Amniotic stem cell (primary cell): ENCODE measurements at places on chromosomes 16 and 17.

DNA sequence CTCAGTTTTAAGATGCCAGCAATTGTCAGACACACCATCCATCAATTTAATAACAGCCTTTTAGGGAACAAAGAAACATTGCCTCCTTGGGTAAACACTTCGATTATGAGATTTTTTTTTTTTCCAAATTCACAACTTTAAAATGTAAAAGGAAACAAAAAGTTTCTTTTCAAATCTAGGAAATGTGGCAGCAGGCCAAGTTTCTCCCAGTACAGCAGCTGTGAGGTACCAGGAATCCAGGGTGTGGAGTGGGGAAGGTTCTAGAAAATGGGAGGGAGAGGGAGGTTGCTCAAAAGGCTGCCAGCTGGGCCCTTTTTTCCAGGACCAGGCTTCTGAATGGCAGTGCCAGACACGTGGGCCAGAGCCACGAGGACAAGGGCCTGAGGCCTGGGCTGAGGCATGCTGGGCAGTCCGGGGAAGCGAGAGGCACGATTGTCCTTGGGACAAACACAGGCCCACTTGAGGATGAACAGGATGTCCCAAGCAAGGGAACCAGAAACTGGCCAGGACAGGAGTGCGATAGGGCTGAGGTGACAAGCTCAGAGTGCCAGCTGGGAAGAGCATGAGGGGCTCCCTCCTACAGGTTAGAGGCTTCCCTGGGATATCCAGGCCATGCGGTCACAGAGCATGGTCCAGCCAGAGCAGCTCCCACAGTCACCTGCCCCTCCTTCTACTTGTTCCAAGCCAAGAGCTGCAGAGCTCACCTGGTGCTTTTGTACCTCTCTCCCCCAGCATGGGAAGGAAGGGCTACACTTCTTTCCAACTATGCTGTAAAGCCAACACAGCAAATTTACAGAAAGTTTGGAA is 215.1 kb downstream of the KATNIP start:
- DNase-seq = no peak

DNA sequence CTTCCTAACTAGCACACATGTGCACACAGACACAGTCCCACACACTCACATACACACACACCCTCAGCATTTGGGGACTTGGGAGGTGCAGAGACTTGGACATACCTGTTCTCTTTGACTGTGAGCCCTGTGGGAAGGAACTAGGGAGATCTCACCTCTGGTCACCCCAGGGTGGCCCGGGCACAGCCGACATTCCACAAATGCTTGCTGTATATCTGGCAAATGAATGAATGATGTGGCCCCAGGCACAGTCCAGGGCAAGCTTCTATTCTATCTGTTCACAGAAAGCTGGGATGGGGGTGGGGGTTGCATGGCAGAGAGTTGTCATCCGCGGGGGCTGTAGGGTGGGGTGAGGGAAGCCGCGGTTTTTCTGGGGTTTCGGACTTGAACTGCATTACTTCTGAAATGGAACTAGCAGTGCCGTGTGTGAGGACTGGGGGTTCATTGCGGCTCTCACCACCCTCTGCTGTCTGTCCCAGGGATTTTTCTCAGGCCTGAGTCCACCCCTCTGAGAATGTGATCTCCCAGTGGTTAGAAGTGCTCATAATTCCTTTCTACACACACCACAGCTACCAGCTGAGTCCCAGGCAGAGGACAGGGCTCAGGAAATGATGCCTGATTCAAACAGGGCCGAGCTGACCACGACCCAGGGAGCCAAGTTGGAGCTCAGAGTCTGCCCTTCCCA is 3.3 kb upstream of the RIPOR1 start:
- no peak for DNase-seq

DNA sequence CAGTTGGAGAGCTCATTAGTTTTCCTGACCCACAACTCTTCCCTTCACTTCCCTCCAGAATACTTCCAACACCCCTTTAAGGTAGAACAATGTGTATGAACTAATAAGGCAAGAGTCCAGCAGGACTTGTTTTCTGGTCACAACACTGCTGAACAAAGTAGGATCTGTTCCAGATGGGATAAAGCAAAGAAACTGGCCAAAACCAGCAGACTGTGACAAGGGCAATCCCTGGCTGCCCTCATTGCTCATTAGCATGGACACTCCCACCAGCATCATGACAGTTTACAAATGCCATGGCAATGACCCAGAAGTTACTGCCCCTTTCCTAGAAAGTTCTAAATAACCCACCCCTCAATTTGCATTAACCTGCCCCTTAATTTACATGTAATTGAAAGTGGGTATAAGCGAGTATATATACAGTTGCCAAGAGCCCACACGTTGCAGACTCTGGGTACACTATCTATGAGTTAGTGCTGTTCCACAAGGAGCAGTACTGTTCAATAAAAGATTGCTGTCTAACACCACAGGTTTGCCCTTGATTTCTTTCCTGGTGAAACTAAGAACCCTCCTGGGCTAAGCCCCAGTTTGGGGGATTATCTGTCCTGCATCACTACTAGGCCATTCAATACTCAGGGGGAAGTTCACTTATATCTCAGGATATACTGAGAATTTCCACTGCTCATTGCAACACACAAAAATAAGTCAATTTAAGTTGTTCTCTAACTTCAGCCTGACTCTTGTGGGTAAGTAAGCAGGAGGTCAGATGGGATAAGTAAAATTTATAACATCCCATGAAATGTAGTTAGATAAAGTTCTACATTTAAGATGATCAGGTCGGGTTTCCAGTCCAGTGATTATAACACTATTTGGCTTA is 82.3 kb downstream of the SSH2 start:
- DNase-seq = no peak

DNA sequence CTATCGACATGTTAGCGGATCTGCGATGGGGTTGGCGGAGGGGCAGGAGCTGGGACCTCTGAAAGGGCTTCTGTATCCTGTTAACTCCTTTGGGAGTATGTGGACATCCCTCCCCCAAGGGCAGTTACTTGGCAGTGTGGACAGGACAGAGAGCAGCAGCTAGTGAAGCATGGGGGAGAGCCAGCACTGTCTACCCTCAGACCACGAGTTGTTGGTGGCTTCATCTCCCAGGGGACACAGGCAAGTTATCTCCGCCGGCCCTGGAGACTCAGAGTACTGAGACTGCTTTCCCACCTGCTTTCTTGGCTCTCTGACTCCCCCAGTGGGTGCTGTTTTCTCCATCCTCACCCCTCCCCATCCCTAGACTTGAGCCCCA is 5.3 kb upstream of the GFAP start:
- DNase-seq = no peak

DNA sequence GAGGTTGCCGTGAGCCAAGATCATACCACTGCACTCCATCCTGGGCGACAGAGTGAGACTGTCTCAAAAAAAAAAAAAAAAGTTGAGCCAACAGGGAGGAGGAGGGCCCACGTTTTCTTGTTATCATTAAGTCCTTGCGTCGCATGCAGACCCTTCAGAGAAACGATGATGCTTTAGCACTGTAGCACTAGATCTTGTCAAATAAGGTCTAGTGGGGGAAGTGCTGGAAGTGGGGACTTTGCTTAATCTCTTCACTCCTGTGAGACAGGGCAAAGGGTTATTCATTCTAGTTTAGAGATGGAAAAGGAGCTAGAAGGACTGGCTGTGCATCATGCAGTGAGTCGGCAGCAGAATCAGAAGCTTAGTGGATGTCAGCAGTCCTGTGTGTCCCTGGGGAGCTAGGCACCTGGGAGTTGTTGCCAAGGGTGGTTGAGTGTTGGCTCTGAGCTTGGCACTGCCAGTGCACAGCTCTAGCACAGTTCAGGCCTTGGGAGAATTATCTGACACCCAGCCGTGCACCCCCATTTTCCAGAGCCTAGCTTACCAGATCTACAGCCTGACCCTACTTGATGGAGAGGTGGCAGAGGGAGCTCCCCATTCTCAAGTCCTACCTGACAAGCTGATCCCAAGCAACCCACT is 33.4 kb upstream of the TBX2 start:
- DNase-seq = no peak

GRCh38 chr17:41592601-41593305 is 6.1 kb upstream of the KRT14 start:
- DNase-seq = no peak

GRCh38 chr16:52621651-52622050 is 74.7 kb upstream of the TOX3 start:
- no peak for DNase-seq

GRCh38 chr17:39080421-39081078 is 70.9 kb downstream of the PLXDC1 start:
- DNase-seq = no peak

GRCh38 chr17:74569020-74570003 is 2.0 kb upstream of the CD300H start:
- DNase-seq = no peak

GRCh38 chr17:56213031-56213430 is 59.8 kb downstream of the ANKFN1 start:
- no peak for DNase-seq

- no peak for DNase-seq
Observed at GRCh38 chr16:67040166-67040565, 11.2 kb downstream of the CBFB start.

- DNase-seq = no peak
Observed at GRCh38 chr16:70157105-70157476, 16.5 kb upstream of the CLEC18C start.

- DNase-seq = no peak
Observed at GRCh38 chr17:61700252-61700651, 109.2 kb upstream of the NACA2 start.

- DNase-seq = no peak
Observed at GRCh38 chr16:90020260-90020837, 1.1 kb upstream of the DBNDD1 start.

GRCh38 chr16:53826658-53827057 is 122.7 kb downstream of the FTO start:
- DNase-seq = no peak

DNA sequence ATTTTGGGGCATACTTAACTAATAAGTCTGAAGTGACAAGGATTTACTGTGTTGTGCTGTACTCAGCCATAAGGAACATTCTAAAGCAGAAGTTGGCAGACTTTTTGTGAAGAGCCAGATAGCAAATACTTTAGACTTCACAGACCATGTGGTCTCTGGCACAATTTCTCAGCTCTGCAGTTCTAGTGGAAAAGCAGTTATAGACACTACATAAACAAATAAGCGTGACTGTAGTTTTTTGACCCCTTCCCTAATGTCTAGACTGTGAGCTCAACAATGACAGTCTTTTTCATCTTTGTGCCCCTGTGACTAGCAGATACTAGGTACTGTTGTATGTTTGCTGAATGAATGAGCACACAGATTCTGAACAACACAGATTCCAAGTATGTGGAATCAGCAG is 4.9 kb downstream of the RPAIN start:
- DNase-seq = no peak

- DNase-seq = peak; percentile 60
Observed at GRCh38 chr17:60641810-60642220, 35.8 kb upstream of the BCAS3 start.

- no peak for DNase-seq
Observed at GRCh38 chr16:76583466-76583865, 306.3 kb downstream of the CNTNAP4 start.

- DNase-seq = peak; percentile 86
Observed at GRCh38 chr17:81119223-81120148, 45.8 kb upstream of the PVALEF start.

- DNase-seq = no peak
Observed at GRCh38 chr16:55697867-55698266, 42.1 kb downstream of the SLC6A2 start.

- no peak for DNase-seq
Observed at GRCh38 chr16:86353948-86354347, 156.4 kb upstream of the FOXF1 start.

- DNase-seq = no peak
Observed at GRCh38 chr17:30187573-30187972, 47.9 kb downstream of the SLC6A4 start.

DNA sequence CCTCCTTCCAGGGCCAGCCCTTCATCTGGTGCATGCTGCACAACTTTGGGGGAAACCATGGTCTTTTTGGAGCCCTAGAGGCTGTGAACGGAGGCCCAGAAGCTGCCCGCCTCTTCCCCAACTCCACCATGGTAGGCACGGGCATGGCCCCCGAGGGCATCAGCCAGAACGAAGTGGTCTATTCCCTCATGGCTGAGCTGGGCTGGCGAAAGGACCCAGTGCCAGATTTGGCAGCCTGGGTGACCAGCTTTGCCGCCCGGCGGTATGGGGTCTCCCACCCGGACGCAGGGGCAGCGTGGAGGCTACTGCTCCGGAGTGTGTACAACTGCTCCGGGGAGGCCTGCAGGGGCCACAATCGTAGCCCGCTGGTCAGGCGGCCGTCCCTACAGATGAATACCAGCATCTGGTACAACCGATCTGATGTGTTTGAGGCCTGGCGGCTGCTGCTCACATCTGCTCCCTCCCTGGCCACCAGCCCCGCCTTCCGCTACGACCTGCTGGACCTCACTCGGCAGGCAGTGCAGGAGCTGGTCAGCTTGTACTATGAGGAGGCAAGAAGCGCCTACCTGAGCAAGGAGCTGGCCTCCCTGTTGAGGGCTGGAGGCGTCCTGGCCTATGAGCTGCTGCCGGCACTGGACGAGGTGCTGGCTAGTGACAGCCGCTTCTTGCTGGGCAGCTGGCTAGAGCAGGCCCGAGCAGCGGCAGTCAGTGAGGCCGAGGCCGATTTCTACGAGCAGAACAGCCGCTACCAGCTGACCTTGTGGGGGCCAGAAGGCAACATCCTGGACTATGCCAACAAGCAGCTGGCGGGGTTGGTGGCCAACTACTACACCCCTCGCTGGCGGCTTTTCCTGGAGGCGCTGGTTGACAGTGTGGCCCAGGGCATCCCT is 7.4 kb downstream of the NAGLU start:
- DNase-seq = no peak

DNA sequence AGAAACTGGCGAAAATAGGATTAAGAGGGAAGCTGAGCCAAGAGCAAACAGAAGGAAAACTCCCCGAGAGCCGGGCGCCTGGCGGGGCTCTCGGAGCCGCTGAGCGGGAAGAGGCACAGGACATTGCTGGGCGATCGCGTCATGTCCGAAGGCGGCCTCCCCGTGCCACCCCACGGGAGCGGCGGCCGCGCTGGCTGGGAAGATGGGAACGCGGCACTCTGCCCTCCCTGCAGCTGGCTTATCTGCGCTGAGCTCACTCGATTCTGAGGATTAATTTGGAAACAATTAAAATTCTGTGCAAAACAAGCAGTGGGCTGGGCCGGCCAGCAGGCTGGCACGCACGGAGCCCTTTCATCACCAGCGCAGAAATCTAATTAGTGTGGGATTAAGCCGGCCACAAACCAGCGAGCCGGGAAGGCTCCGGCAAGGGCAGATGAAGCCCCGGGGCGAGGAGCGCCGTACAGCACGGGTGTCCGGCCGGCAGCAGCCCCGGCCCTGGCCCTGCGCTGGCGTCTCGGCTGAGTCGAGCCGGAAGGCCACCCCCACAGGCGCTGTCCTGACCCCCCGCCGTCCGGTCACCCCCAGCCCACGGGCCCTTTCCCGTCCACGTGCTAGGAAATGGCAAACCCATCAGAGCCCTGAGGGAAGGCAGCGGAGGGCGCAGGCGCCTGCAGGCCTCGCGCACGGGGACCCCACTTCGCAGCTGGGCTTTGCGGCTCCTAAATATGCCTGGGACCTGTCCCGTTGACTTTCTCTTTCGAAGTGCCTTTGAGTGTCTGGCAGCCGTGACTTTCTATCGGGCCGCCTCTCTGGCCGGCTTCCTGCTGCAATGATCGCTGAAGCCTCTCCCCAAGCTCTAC is 37.9 kb downstream of the SOX8 start:
- DNase-seq = peak; percentile 60
